ENCODE measurements at places on chromosomes 5 and 9. TPM values are rescaled to one million over a fixed set of nuclear protein-coding genes. Genes with fewer than 3 reads are reported as not detected.

DPM2 gene
- total RNA-seq = 32.1 TPM

FOXD4L6 gene
- not detected for total RNA-seq

PCDHAC2 gene
- not detected for total RNA-seq

NRG2 gene
- 4.5 TPM for total RNA-seq

Measured in suprapubic skin (tissue), 4 donors.